ENCODE measurements at places on chromosomes 12 and 14.

DNA sequence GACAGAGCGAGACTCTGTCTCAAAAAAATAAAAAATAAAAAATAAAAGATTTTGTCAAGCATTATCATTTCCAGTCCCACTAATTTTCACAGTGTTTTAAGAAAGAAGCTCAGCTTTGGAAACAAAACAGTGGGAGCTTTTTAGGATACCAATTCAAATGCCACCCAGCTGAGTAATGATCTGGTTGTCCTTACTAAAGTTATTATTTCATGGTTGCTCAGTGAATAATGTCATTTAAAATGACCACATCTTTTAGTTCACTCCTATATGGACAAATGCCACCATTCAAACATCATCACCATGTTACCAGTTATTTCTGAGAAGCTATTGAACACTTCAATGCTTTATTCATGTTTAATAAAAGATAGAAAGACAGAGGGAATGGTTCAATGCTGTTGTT lies 365.0 kb downstream of the CCER1 start:
- DNase-seq: no peak

GRCh38 chr12:85186236-85186635 lies 93.8 kb upstream of the ALX1 start:
- DNase-seq: no peak

- DNase-seq: no peak
These were observed 82.9 kb downstream of the CCDC60 start for GRCh38 chr12:119417440-119417839.

- DNase-seq: no peak
These were observed 20.5 kb upstream of the SRRM4 start for GRCh38 chr12:118960865-118961264.

DNA sequence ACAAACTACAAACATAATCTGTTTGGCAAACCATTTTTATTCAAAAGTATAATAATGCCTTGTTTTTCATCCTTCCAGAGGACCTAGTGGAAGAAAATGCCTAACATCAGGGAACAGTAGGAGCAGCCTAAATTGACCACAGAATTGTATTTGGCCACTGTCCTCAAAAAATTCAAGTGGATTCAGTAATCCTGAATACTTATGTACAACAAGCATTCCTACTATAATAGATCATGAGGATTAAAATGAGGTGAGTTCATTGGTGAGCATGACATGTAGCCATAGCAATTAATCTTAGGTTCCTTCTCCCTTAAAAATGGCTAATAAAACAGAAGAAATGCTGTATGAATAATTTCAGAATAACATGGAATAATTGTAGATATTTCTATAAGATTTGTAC lies 209.3 kb downstream of the DAD1 start:
- DNase-seq: no peak

DNA sequence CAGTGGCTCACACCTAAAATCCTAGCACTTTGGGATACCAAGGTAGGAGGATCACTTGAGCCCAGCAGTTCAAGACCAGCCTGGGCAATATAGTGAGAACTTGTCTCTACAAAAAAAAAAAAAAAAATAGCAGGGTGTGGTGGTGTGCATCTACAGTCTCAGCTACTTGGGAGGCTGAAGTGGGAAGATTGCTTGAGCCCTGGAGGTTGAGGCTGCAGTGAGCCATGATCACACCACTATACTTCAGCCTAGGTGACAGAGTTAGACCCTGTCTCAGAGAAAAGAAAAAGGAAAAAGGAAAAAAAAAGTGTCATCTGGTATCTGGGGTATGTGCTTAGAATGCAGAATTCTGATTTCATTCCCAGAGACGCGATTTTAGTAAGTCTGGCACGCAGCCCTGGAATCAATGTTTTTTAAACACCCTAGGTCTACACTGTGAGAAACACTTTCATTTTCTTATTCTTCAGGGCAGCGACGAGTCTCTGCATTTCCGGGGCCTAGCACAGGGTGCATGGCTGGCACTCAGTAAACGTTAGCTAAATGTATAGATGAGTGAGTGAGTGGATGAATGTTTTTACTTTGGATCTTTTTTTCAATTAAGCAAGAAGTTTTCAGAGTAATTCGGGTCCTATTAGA lies 243.8 kb upstream of the PWP1 start:
- DNase-seq: no peak

GRCh38 chr12:7210642-7211151 lies 21.2 kb downstream of the PEX5 start:
- DNase-seq: no peak

DNA sequence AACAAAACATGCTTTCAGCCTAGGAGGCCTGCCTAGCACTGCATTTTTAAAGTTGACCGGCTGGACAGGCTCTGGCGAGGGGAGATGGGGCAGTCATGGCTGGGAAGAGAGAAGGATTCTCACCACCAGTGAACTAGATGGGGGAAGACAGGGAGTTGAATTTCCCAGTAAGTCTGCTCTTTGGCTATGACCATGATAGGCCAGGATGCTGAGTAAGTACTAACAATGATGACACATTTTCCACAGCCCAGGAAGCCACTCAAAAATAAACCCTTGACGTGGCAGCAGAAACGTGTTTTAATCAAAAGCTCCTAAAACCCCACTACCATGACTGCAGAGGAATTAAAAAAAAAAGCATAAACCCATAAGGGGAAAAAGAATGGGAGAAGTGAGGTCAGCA lies 19.0 kb downstream of the KCTD10 start:
- DNase-seq: no peak

- no peak for DNase-seq
These were observed 702.3 kb downstream of the TMEM121 start for GRCh38 chr14:106228541-106229158.

- DNase-seq: no peak
These were observed 102.7 kb downstream of the LRRIQ1 start for GRCh38 chr12:85138833-85139232.

GRCh38 chr14:81285245-81285644 lies 64.5 kb upstream of the GTF2A1 start:
- DNase-seq: no peak

- DNase-seq: no peak
These were observed 12.3 kb upstream of the LBHD2 start for GRCh38 chr14:103071544-103072251.

- peak; percentile 44 for DNase-seq
These were observed 5.0 kb downstream of the CELA1 start for GRCh38 chr12:51341251-51342007.

GRCh38 chr14:67468378-67468730 lies 20.2 kb downstream of the TMEM229B start:
- DNase-seq: no peak

GRCh38 chr14:64706593-64707193 lies 2.5 kb downstream of the PLEKHG3 start:
- no peak for DNase-seq

GRCh38 chr14:60331201-60332045 lies 82.4 kb downstream of the PPM1A start:
- peak; percentile 59 for DNase-seq

DNA sequence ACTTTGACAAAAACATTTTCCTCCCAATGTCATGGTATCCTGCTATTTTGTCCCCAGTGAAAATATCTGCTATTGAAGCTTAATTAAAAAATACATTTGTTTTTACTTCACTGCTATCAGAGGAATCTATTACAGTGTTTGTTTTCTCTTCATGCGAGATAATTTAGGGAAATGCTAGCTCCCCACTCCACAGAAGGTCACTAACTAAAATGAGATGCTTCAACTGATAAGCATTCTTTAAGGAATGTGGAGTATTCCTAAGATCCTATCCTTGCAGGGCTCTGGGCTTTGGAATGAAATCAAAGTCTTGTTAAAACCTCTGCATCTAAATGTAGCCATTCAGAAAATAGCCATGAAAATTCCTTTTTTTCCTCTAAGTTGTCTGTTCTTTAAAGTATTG lies 39.5 kb downstream of the PAX9 start:
- no peak for DNase-seq

DNA sequence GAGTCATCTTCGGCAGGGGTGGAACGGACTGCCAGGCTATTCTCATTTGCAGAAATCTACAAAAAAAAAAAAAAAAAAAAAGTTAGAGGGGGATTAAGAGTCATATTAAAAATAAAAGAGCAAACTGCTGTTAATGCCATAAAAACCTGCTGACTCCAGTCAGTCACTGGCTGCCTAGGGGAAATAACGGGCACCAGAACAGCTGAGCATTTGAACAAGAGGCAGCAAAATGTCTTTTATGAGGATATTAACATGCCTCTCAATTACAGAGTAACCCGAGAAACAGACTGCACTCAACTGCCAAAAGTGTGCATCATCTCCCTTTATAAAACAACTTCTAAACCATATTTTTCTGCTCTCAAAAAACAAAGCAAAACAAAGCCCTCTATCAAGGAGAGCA lies 28.7 kb upstream of the CERS5 start:
- no peak for DNase-seq

GRCh38 chr12:52926596-52927234 lies 21.8 kb upstream of the KRT8 start:
- no peak for DNase-seq

DNA sequence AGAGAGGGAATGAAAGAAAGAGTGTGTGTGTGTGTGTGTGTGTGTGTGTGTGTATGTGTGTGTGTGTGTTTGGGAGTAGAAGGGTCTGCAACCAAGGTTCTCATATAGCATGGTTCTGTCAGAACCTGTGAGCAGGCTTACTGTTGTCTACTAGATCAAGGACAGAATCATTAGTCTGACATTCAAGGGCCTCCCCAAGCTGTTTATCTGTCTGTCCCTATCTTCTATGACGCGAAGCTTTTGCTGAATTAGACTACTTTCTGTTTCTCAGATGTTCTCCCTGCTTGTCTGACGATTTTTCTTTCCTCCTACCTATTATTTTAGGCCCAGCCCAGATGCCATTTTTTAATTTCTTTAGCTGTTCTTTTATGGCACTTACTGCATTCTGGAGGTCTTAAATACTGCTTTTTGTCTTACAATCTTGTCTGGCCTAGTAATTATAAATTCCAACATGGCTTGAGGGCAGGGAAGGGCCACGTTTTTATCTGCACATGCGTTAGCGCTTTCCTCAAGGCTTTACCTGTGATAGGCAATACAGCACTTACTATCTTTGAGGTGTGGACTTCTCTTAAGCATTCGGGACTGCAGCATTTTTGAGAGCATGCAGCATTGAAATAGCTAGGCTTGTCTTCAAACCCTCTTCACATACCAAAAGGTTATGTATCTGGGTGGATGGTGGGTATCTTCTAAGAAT lies 150.2 kb downstream of the TTLL5 start:
- DNase-seq: no peak

DNA sequence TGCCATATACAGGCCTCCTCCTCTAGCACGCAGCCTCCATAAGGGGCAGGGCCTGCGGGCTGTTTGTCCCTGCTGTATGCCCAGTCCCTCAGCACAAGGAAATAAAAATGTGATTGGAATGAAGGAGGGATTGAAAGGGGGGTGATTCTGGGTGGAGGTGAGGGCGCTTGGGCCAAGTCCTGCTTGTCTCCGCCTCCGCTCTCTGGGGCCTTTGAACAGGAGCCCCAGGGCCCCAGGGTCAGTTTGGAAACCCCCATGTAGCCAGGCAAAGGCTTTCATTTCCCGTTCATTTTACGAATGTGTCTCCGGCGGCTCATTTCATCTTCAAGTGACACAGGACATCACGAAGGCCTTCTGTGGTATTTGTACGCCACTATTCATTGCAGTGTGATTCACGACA lies 4.5 kb upstream of the CACNA2D4 start:
- no peak for DNase-seq

DNA sequence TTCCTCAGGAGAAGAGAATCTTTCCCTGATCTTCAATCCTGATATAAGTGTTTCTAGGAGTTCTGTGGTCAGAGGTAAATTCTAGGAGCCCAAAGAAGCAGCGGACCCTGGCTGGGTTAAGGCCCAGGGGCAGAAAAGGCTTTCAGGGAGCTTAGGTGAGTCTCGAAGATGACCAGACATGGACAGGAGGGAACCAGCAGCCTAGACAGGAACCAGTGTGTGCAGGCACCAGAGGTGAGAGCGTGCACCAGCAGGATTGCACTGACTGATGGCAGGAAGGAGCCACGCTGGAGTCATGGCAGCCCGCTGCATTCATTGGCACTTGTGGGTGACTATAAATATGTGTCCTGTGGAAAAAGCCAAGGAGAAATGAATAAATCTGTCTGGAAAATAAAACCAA lies 489.9 kb downstream of the BCL11B start:
- no peak for DNase-seq

DNA sequence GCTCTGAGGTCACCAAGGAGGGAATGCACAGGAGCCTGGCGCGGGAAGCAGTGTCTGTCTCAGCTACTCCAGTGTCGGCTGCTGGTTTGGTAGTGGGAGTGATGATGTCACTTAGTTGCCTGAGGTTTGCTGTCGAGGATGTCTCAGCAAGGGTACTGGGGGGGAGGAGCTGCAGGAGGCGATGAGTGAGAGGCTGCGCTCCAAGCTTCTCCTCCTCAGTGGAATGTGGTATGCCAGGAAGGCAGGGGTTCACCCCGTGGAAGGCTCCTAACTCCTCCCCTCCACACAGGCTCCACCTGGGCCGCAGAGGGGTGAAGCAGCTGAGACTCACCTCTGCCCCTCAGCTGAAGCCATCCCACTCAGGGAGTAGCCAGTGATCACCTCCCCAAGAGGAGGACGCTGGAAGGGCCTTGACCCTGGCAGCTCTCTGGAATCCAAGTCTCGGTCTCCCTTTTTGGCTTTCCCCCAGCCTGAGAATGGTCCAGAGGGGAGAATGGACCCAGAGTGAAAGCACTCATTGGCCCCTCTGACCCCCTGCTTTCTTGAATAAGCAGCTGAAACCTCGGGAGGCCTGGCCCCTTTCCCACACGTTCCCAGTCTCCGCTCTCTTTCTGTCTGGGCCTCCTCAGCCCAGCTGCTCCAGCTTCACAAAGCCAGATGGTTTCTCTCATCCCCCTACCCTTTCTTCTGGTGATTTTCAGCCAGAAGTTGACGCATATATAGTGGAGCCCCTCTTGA lies 178.9 kb upstream of the FKBP4 start:
- DNase-seq: no peak

DNA sequence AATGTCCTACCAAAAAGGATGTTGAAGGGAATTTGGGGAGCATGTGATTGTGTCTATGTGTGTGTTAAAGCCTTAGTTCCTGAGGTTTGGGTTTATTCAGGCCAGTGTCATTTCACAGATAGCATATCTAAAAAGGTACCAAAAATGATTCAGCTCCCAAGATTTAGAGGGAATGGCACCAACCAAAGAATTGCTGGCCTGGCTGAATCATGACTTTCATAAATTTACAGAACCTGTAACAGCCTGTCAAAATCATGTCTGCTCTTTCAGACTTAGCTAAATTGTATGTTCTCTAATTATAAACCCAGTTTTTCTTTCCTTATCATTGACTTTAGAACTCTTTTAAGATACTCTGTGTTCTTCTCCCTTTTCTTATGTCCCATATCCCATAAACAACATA lies 231.5 kb downstream of the NUBPL start:
- no peak for DNase-seq

GRCh38 chr14:32985866-32986265 lies 47.2 kb downstream of the NPAS3 start:
- no peak for DNase-seq

All from stimulated activated CD8-positive, alpha-beta memory T cell treated with anti-CD3 and anti-CD28 coated beads, Interleukin-15, amount 100 ng/mL, for 4 hours (primary cell).